ENCODE measurements at places on chromosomes 12 and 14.

DNA sequence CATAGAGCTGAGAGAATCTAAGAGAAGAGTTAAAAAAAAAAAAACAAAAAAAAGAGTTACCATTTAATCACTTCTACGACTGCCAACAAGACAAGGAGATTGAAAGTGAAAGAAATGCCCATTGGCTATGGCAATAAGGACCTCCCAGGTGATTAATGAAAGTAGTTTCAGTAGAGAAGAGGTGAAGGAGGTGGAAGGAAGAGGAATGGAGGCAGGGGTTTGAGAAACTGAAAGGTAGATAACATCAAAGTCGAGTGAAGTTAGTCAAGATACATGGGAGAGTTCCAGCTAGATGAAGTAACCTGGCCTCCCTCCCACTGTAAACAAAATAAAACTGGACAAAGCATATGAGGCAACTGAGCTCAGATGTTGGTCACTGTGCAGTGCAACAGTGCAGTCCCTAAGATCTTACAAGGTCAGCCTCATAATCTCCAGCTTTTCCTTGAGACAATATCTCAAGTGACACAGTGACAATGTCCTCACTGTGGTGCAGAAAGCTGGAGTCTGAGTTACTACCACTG lies 118.0 kb upstream of the CCDC198 start:
- DNase-seq = no peak

DNA sequence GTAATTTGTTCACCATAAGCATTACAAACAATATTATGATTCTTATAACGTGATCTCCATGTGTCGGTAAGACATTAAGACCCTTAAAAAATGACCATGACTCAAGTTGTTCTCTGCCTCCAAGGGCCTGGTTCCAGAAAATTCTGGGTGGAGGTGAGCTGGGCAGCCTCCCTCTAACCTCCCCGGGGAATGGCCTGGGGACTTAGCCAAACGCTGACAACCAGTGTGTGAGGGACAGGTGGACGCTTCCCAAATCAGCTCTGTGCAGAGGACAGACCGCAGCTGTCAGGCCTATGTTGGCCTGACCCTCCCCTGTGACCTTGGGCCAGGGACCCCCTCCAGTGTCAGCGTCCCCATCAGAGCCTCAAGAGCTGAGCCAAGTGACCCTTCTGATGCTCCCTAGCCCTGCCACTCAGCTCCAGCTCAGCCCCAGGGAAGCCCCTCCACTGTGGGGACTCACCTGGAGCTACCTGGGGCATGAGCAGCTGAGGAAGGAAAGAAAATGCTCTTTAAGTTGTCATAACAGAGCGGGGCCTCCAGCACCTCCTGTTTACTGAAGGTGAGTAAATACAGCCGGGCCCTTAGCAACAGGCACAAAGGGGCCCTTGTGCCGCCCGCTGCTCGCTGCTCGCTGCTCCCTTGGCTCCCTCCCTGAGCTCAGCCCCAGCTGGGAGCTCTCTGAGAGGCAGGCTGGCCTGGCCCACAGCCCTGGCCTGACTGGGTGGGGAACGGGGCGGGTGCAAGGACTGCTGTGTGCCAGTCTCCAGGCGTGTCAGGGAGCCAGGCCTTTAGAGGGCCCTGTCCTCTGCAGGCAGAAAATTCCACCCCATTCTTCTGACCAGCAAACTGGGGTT lies 116.6 kb downstream of the CALM1 start:
- DNase-seq = no peak

DNA sequence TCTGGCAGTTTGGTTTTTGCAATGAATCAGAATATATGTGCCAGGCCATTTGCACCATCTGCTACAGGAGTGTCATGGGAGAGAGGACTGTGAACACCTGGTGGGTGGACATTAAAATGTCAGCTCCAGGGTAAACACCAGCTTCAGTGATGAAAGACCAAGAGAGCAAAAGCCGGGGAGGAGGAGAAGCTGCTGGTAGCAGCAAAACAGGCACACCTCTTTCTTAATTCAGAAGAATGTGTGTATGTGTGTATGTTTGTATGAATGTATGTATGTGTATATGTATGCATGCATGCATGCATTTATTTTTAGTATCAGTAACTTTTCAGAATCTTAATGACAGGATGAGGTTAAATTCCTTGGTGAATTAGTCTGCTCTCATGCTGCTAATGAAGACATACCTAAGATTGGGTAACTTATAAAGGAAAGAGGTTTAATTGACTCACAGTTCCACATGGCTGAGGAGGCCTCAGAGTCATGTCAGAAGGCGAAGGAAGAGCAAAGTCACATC lies 357.4 kb upstream of the PRICKLE1 start:
- DNase-seq = no peak

DNA sequence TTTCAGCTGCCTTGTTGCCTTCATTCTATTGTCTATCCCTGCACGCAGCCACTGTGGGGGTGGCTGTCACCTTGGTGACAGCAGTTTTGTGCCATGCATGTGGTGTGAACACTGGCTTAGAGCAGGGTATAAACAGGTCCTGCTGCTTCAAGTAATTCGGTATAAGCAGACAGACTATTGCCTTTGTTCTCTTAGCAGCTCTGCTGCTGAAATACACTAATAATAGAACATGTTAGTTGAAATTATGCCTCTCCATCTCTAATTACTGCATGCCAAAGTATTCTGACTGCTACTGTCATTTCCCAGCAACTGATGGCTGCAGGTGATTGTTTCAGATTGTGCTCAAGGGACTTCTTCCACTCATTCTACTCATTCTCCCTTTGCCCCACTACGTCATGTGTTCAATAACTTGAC lies 34.6 kb downstream of the PTPRO start:
- no peak for DNase-seq

GRCh38 chr12:52204095-52204930 lies 12.5 kb upstream of the KRT80 start:
- DNase-seq = no peak

DNA sequence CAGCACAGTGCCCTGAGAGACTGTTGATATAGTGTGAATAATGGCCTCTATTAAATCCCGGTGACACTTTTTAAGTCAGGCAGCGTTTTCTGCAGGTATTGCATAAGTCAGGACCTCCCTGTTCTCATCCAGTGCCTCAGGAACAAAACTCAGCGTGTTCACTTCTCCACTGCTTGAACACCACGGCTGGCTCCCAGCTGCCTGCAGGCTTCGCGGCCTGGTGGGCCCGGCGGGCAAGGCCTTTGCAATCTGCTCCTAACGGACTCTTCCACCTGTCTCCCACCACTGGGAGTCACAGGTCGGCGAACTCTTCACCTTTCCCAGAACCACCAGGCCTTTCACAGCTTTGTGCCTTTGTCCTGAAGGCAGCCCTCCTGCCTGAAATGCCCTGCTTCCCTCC lies 18.7 kb downstream of the RFX4 start:
- no peak for DNase-seq

- no peak for DNase-seq
Measured at GRCh38 chr12:131371401-131372170, 339.3 kb upstream of the SFSWAP start.

- DNase-seq = no peak
Measured at GRCh38 chr12:39605501-39605900, 14.1 kb downstream of the ABCD2 start.

DNA sequence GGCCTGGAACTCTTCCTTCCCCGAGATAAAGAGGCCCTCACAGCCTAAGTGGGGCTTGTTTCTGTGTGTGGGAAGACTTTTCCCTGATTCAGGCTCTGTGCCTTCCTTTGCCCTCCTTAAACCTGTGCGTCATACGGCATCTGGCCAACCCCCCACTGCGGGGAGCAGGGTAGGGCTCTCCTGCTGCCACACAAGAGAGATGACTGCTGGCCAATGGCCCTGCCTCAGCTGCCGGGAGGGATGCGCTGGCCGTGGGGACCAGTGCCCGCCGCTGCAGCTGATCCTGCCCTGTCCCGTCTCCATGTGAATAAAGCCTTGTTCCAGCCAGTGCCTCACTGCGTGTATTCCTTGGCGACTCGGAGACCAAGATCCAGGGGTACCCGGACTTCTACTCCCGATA lies 42.5 kb upstream of the BEGAIN start:
- no peak for DNase-seq

GRCh38 chr12:45828402-45828801 lies 98.9 kb downstream of the ARID2 start:
- no peak for DNase-seq

GRCh38 chr14:61233436-61233956 lies 47.6 kb downstream of the TMEM30B start:
- DNase-seq = no peak

- DNase-seq = no peak
Measured at GRCh38 chr14:85580536-85581140, 50.7 kb downstream of the FLRT2 start.

GRCh38 chr14:92493024-92493423 lies 20.6 kb upstream of the RIN3 start:
- DNase-seq = no peak

GRCh38 chr12:108914121-108914531 lies 34.2 kb downstream of the DAO start:
- DNase-seq = no peak

DNA sequence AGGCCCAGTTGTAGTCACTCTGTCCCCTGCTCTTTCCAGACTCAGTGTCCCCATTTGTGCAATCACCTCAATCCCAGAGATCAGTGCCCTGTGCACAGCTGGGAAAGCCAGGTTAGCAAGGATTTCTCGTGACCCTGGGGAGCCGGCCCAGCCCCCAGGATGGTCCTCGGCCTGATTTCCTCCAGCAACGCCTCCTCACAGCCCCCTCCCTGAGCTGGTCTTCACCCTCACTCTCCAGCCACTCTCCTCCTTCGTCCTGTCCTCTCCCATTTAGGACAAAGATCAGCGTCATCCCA lies 194.8 kb upstream of the C14orf180 start:
- no peak for DNase-seq

GRCh38 chr14:60396718-60397343 lies 89.0 kb downstream of the C14orf39 start:
- DNase-seq = no peak

GRCh38 chr14:100803676-100804075 lies 22.2 kb upstream of the MEG3 start:
- DNase-seq = no peak

- no peak for DNase-seq
Measured at GRCh38 chr12:57473392-57473791, 6.3 kb downstream of the ARHGAP9 start.

DNA sequence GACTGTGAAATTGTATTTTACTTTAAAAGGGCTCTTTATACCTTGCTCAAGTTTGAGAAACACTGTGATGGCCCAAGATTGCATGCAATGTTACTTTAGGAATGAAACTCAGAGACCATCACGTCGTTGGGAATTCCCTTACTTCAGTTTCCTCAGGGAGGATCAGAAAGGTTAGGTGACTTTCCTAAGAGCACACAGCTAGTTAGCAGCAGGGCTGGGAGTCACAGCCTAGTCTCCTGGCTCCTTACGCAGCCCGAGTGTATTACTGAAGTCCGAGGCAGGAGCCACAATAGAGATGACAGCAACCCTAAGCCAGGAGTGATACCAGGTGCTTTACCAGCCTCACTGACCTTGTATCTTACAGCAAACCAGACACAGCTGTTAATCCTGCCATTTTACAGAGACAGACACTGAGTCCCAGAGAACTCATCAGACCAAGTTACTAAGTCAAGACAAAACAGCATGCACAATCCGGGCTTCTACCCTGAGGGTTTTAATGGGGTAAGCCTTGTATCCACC lies 67.0 kb downstream of the RBM19 start:
- DNase-seq = no peak

GRCh38 chr14:34220921-34221320 lies 241.1 kb downstream of the SPTSSA start:
- DNase-seq = no peak

DNA sequence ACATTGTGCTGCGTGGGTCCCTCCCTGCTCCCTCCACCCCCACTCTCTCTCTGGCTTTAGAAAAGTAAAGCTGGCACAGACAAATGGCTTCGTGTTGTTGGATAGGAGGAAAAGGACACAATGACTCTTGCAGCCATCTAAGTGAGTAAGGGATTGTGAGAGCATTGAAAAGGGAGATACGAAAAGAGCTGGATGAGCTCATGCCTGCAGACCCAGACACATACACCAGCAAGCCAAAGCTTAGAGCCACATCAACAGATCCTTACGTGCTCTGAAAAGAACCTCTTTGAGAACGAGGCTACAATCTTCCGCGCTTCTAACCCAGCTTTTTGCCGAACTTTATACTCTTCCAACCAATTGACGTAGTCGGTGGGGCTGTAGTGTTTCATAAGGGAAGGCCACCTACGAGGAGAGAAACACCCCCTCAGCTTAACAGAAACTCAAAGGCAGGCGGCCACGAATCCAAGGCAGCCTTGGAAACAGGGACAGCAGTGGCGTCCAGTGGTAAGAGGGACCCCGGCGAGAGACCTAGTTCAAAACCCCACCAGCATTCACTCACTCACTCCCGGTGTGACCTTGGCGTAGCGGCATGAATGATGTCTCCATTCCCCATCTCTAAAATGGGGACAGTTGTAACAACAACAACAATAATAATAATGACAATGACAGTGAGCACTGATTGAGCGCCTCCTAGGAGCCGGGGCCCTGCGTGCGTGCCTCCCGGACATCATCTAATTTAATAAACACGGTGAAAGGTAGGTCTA lies 1.1 kb downstream of the FBXO21 start:
- no peak for DNase-seq

DNA sequence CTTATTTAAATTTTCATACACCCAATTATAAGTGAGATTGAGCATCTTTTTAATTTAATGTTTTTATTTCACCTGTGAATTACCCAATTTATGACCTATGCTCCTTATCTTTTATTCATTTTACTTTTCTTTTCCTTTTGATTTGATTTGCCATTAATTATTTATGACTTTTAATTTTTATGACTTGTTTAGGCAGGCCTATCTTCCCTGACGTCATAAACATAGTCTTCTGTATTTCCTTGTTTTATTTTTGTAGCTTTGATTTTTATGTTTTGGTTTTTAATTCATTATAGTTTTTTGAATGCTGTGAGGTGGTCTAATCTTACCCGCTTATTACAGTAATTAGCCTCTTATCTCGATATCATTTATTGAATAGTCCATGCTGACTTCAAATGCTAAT lies 467.1 kb upstream of the FAR2 start:
- DNase-seq = no peak

- DNase-seq = no peak
Measured at GRCh38 chr14:61185534-61185933, 95.6 kb downstream of the TMEM30B start.

DNA sequence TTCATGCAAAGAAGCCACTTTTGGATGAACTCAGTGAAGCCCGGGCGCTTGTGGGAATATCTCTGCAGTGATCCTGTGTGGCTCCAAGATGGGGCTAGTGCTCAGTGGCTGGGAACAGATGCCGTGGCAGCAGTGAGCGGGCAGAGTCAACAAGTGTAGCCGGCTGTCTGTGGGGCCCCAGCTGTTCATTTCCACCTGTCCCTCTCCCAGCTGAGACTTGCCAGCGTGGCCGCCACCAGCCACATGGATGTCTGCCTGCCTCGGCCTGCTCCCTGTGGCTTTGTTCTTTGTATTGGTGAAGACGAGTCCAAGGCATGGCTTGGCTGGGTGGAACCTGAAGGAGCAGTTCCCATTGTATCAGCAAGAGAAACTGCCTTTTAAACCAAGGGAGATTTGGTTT lies 77.3 kb downstream of the NOS1 start:
- DNase-seq = no peak

Data from stimulated activated CD8-positive, alpha-beta memory T cell treated with anti-CD3 and anti-CD28 coated beads, Interleukin-2, amount 100 ng/mL, for 1 hour (primary cell).